Activated T-cell treated with anti-CD3 and anti-CD28 coated beads, Interleukin-2, amount 50 U/mL, for 1 hour (primary cell): ENCODE measurements at places on chromosomes 16 and 17.

DNA sequence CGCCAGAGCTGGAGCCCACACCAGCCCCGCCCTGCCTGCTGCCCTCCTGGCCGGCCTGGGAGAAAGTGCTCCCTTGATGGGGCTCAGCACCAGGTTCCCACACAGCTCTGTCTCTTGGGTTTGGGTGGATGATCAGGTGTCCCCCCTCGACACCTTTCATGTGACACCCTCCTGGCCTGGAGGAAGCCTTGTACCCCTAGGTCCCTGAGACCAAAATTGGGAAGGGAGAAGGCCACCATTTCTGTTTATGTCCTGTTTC, 19.4 kb upstream of the PLLP start:
- no peak for DNase-seq

GRCh38 chr17:7097940-7098339, 16.7 kb downstream of the ASGR2 start:
- no peak for DNase-seq

DNA sequence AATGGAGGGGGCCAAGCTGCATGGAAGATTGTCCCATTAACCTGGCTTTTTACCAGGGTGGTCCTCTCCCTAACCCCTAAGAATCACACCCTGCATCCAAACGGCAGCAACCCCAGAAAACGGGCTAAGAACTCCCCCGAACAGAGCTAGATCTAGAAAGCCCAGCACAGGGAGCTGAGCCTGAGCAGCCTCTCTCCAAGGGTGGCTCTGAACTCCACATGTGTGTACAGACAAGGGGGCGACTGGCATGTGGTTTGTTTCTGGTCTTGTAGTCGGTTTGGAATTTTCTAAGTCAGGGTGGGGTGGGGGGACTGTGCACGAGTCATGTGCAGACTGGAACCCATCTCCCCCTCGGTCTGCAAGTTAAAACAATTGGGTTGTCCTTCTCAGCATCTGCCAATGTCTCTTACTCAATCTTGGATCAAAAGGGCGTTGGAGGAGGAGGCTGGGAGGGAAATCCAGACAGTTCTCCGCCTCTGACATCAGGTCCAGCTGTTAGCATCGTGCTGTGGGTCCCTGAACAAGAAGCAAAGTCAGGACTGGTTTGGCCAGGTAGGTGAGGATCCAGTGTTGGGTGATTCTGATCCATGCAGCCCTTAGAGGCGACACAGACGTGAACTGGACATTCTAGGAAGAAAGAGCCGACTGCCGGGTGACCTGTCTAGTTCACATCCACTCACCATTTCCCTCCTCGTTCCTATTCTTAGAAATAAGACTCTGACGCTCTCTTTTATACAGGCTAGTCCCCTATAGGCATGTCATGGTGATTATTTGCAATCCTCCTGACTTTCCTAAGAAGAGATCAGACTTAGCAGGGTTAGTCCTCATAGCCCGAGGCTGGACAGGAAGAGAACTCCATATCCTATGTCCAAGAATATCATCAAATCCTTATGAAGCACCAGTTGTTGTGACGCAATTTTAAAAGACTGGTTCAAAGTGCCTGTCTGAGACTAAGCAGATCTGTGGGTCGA, 381.8 kb downstream of the SOX9 start:
- no peak for DNase-seq

DNA sequence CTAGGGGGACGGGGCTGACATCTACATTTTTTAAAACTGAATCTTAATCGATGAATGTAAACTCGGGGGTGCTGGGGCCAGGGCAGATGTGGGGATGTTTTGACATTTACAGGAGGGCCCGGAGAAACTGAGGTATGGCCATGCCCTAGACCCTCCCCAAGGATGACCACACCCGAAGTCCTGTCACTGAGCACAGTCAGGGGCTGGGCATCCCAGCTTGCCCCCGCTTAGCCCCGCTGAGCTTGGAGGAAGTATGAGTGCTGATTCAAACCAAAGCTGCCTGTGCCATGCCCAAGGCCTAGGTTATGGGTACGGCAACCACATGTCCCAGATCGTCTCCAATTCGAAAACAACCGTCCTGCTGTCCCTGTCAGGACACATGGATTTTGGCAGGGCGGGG, 21.4 kb downstream of the ADAM11 start:
- DNase-seq = no peak

- no peak for DNase-seq
Observed at GRCh38 chr16:28983644-28984043, 1.2 kb upstream of the LAT start.

GRCh38 chr16:87608400-87608985, 6.2 kb downstream of the JPH3 start:
- peak; percentile 44 for DNase-seq

GRCh38 chr16:15051387-15051951, 4.4 kb downstream of the NTAN1 start:
- no peak for DNase-seq

DNA sequence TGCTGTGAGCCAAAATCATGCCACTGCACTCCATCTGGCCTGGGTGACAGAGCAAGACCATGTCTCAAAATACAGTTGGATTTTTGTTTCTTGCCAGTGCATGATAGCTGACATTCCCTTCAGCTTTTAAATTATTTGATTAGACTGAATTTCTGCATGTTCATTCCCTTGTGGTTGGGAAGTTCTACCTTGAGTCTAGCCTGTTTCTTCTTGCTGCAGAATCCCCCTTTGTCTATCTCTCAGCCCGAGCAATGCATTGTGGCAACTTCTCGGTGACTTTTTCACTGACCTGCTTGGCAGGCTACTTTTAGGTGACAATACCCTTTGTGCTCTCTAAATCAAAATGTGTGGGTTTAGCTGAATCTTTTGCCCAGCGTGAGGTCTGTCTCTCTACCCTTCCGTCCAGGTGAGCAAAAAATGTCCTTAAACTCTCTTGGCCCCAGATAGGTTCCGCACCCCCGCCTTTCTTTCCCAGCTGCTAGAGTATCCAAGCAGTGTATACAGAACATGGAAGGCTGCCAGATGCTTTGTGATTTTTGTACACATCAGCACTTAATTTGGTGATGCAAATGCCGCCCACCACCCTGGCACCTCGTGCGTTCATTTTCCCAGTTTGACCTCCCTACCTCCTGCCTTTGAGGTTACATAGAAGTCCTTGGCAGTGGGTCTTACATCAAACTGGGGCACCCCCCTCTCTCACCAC, 130.2 kb downstream of the ABCC6 start:
- no peak for DNase-seq

- DNase-seq = no peak
Observed at GRCh38 chr16:84555418-84556196, 51.1 kb upstream of the MEAK7 start.

DNA sequence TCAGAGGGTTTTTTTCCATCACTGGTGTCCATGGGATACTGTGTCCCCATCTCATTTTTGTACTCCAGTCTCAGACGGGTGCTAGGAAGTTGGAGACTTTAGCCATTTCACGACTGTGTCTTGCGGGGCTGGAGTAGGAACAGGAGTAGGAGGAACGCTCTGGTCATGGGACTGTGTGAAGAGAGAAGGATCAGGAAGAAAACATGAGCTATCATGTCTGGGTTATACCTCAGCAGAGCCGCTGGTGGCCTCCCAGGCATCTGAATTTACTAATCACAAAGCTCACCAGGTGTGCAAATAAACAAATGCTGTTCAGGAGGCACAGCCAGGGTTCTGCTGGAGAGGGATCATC, 225.4 kb downstream of the SEC14L1 start:
- no peak for DNase-seq

DNA sequence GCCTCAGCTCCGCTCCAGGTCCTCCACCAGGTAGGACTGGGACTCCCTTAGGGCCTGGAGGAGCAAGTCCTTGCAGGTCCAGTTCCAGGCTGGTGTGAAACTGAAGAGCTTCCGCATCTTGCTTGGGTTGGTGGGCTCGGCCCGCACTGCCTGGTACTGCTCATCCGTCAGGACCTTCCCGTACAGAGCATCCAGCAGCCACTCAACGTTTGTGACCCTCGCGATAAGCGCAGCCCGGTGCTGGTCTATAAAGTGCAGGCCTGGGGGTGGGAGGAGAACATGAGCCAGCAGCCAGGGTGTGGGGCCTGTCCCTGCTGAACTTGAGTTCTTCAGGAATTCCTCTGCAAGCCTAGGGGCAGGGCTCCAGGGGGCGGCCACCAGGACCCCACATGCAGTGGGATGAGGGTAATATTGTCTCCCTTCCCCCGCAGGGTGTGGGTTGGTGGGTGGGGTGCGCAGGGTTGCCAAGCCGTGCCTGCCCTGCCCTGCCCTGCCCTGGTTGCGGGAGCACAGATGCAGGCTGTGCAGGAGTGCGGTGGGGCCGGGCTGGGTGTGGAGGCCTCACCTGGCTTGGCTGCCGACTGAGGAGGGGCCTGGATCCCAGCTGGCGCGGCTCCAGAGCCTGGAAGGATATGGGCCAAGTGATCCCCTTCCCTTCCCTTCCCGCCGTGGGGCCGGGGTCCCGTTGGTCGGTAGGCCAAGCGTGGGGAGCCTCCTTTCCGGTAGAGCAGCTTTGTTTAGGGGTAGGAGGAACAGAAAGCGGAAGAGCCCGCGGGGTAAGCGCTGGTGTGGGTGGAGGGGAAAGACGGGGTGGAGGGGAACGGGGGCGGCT, 762 bp downstream of the PYCARD start:
- peak; percentile 54 for DNase-seq

DNA sequence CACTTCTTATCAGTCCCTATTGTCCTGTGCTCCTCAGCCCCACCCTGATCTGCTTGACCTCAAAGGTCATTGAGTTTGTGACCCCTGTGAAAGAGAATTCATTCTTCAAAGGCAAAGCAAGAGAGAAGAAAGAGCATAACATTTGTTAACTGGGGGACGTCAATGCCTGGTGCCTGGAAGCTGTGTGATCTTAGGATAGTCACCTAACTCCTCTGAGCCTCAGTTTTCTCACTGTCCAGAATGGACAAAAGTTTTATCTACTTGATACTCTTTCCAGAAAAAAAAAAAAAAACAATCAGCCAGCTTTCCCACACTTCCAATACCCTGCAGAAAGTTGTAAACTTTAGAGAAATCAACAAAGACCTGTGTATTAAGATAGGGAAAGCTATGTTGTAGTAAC, 173.1 kb downstream of the C16orf78 start:
- no peak for DNase-seq

DNA sequence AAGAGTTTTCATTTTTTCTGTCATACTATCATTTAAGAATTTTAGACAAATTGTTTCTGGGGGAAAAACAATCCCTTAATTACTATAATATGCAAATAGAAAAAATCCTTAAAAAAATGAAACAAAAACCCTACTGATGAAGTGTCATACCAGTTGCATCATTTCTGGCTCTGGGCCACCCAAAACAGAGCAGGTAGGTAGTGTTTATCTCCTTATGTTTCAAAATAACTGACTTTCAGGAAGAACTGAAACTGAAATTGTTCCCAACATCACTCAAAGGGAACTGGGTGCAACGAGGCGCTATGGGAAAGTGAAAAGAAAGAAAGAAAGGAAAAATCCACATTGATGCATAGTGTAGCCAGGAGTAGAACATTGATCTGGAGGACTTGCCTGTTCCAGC, 653.1 kb upstream of the SOX9 start:
- DNase-seq = no peak

- no peak for DNase-seq
Observed at GRCh38 chr17:66491213-66491612, 188.8 kb downstream of the PRKCA start.

DNA sequence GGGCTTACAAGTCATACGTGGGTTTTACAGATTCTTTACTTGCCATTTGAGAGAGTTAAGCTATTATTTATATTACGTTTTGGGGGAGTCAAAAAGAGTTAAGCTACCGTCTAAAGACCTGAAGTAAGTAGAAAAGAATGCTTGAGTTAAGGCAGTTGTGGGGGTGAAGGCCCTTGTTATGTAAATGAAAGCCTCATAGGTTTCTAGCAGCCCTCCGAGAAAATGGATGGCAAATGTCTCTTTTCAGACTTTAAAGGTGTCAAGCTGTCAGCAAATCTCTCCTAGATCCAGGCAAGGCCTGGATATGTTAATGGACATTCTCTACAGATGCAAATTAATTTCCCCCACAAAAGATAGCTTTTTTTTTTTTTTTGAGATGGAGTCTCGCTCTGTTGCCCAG, 7.2 kb upstream of the EIF4A3 start:
- no peak for DNase-seq

DNA sequence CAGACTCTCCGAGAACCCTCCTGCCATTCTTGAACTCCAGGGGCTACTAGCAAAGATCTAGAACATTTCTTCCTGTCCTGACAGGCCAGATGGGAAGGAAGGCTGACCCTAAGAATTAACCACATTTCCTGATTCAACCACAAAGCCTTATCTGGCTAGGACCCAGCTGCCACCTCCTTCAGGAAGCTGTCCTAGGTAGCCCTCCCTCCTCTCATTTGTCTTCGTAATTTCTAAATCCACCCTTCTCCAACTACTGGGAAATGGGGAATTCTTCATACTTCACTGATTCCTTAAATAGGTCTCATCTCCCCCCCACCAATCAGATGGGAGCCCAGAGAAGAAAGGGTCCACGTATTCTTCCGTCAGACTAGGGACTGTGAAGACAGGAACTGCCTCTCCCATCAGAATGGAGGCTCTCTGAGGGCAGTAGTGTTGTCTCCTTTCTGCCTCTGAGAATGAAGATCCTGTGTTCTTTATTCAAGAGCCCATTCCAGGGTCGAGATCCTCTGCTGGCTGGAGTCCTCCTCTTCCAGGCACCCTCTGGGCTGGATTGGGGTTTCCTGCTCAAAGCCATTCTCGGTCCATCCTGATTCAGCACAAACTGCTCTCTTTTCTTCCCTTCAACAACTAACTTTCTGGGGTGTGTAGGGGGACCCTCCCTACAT, 2.1 kb downstream of the SAMD14 start:
- DNase-seq = no peak

GRCh38 chr16:83606486-83607030, 201.2 kb upstream of the HSBP1 start:
- no peak for DNase-seq

GRCh38 chr17:40604327-40605080, 39.2 kb upstream of the CCR7 start:
- DNase-seq = no peak

DNA sequence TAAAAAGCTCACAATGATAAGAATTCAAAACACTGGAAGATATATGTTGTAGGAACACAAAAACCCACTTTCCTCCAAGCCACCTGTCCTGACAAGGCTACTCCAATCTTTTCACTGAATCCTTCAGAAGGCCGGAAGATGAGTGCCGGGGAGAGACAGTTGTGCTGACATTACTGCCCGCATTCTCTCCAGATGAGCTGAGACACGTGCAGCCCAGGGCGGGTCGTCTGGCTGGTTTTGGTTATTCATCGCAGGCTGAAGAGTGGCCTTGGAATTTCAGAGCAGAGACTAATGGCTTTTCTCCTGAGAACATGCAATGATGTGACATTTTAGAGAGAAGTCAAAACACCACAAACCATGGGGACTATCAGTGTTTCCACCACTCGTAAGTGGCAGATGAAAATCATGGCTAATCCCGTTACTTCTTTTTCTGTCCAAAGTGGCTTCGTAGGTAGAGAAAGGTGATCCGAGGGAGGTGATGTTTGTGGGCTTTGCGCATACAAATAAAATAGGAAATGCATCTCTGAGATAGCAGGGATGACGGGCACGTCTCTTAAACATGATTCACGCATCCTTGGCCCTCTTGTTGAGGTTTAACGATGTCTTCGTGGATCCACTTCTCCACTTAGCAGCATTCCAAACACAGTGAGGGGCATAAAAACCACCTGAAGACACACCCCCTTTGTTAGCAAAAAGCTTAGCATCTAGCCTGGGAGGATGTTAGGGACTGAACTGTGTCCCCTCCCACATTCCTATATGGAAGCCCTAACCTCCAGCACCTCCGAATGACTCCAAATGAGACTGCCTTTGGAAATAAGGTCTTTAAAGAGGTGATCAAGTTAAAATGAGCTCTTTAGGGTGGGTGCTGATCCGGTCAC, 134.0 kb downstream of the IRX3 start:
- no peak for DNase-seq

GRCh38 chr16:24347556-24347955, 91.4 kb downstream of the CACNG3 start:
- no peak for DNase-seq

- DNase-seq = no peak
Observed at GRCh38 chr17:67481808-67482207, 104.7 kb downstream of the PITPNC1 start.
